ENCODE measurements at places on chromosomes 4 and X. TPM values are rescaled to one million over a fixed set of nuclear protein-coding genes. Genes with fewer than 3 reads are reported as not detected.

Gene NPFFR2
- total RNA-seq: not detected

Gene CASP3
- total RNA-seq: 18.5 TPM

Gene SSX4B
- total RNA-seq: not detected

Gene TLL1
- not detected for total RNA-seq

Gene NKX6-1
- not detected for total RNA-seq

Gene HNRNPH2
- 34.7 TPM for total RNA-seq

Gene STS
- total RNA-seq: 1.2 TPM

Gene MAGEB17
- not detected for total RNA-seq

Gene ZDHHC15
- total RNA-seq: not detected

Gene VBP1
- total RNA-seq: 18.9 TPM

Gene P2RY4
- total RNA-seq: not detected

Gene SFRP2
- total RNA-seq: not detected

Gene NDP
- not detected for total RNA-seq

Gene EOLA1
- total RNA-seq: 72.5 TPM

Gene CFAP47
- not detected for total RNA-seq
